ENCODE measurements at places on chromosomes 1 and 21.

- DNase-seq, result no peak
Observed at GRCh38 chr21:41526478-41527087, 18.6 kb upstream of the TMPRSS2 start.

DNA sequence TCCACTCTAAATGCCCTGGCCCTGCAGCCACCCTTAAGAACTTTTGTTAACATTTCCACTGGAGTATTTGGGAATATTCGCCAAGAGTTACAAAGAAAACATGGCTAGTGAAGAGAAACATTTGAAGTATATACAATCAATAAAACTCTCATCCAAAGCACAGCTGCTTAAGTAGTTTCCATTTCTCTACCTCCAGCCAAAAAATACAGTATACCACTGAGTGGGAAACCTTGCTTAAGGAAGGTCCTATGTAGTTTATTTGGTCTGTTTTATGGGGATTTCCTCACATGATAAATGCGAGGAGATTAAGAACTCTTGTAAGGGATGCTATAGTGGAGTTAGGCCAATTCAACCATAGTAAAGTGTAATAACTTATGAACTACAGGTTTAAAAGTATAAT, 382.5 kb downstream of the NEGR1 start:
- DNase-seq, result no peak

DNA sequence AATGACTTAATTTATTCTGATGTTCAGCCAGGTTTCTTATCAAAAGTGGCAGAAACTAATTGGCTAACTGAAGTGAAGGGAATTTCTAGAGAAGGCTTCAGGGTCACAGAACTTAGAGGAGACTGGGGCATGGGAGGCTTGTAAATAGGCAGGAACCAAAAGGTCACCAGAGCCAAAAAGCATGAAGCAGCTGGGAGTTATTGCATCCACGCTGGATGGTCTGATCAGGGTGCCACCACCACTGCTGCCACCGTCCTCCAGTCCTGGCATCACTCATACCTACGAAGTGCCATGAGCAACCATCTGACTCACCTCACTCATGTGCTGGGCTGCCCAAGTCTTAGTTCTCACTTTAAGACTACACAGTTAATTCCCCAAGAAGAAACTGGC, 82.5 kb upstream of the DPH5 start:
- no peak for DNase-seq

DNA sequence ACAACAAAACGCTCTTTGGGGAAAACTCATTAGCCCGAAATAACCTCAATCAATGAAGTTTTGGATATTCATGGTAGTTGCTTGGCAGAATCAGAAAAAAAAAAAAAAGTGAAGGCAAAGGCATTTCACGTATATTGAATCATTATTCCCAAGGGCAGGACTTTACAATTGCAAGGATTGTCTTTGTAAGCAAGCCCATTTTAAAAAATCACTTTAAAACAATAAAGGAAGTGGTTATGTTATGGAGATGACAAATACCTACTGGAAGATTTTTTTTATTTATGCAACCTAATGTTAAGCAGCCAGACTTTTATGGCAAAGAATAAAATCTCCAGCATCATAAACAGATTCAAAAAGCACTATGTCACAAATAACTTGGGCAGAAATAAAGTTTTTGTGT, 9.3 kb downstream of the GJB4 start:
- no peak for DNase-seq

All from CD8-positive, alpha-beta memory T cell (primary cell).